ENCODE measurements at places on chromosomes 2 and 18.

DNA sequence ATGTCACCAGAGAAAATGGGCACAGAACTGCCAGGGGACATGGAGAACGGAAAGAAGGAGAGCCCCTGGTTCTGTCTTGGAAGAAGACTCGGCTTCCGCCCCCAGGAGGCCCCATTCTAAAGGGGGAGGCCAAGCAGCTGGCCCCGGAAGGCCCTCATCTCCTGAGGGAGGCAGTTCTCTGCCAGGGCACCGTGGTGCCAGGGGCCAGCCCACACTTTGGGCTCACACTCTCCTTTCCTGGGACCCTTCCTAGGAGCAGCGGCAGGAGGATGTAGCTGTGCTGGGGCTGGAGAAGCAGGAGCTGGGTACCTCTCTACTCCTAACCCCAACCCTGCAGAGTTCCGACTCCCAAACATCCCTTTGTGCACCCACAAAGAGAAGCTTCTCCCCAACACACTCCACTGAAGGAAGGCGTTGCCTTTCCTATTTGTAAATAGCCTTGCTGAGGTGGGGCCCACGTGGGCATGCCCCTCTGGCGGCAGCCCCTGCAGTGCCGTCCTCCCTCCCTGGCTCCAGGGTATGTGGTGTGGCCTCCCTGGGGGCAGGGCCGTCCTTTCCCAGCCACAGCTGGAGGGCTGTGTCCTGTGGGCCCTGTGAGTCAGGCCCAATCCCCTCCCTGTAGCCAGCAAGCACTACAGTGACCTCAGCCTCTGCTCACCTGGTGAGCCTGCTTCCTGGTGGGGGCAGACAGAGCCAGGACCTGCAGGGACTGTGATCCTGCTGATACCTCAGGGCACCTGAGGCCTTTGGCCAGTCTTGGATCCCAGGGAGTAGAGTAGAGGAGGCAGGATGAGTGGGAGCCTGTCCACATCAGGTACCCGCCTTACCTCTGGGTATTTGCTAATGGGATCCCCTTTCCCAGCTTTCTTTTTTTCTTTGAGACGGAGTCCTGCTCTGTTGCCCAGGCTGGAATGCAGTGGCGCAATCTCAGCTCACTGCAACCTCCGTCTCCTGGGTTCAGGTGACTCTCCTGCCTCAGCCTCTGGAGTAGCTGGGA is 26.6 kb downstream of the ZFP36L2 start:
- no peak for DNase-seq

DNA sequence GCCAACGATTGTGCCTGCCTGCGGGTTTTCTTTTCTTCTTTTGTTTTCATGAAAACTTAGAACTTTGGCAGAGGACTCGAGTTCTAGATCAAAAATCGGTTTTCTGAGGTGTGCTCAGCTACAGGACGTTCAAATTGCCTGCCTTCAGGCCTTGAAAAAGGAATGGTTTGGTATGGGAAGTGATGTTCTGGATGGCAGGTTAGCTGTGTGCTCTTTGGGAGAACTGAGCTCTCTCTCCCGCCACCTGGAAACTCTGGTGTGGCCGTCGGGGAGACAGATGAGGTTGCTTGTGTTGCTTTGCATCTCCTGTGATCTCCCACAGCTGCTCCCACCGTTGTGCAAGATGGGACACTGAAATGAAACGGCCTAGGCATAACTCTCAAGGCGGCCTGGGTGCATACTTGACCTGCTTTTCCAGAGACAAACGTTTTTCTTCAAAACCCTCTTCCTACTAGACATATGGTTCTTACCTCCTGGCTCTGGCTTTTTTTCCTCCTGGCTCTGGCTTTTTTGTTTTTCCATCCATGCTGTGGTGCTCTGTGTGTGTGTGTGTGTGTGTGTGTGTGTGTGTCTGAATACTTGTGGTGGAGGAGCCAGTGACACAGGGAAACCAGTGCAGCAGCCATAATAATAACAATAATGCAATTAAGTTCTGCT is 2.0 kb downstream of the FMNL2 start:
- DNase-seq, result no peak

GRCh38 chr2:119434664-119435063 is 3.0 kb downstream of the TMEM37 start:
- no peak for DNase-seq

- no peak for DNase-seq
Observed at GRCh38 chr18:8747440-8747937, 42.1 kb downstream of the MTCL1 start.

DNA sequence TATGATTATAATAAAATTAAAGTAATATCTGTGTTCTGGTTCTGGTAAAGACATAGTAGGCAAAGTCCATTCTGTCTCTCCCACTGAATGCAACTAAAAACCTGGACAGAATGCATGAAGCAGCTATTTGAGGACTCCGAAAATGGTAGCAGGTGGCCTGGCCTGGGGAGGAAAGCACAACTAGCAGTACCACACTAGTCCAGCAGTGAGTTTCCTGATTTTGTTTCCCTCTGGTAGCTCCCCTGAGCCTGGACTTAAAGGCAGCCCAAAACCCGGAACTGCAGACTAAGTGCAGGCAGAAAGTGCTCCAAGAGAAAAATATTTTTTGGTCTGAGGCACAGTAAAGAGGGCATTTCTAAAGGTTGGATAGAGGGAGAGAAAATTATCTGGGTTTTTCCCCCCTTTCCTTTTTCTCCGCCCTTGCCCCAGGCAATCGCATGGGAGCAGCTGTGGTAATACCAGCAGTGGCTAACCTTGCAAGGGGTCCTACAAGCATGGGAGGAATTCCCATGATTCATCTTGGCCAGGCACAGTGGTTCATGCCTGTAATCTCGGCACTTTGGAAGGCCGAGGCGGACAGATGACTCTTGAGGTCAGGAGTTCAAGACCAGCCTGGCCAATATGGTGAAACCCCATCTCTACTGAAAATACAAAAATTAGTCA is 32.3 kb downstream of the ASXL2 start:
- no peak for DNase-seq

DNA sequence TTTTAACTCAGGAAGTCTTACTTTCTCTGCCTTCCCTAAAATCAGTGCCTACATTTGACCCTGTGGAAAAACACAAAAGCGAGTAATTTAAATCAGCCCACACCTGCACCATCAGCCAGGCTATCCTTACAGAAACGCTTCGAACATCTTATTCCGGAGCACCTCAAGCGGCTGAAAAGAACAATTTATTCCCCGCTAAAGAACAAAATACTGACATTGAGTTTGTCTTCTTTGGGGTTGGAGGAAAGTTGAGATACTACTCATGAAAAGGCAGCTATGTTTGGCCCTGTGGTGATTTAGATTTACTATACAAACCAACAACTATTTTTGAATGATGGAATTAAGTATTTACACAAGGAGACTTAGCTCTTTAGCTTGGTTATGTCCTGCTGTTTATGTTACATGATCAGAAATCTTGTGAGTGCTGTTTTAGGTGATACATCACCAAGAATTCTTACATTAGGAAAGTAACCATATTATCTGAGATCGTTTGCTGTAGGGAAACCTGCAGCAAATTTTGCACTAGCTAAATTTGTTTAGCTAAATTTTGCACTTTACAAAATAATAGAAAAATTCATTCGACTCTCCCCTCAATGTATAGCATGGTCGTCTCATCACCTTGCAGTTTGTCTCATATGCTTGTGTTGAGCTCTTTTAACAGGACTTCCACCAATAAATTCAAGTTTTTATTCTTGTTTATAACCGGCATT is 158.8 kb upstream of the SIX2 start:
- DNase-seq, result no peak

DNA sequence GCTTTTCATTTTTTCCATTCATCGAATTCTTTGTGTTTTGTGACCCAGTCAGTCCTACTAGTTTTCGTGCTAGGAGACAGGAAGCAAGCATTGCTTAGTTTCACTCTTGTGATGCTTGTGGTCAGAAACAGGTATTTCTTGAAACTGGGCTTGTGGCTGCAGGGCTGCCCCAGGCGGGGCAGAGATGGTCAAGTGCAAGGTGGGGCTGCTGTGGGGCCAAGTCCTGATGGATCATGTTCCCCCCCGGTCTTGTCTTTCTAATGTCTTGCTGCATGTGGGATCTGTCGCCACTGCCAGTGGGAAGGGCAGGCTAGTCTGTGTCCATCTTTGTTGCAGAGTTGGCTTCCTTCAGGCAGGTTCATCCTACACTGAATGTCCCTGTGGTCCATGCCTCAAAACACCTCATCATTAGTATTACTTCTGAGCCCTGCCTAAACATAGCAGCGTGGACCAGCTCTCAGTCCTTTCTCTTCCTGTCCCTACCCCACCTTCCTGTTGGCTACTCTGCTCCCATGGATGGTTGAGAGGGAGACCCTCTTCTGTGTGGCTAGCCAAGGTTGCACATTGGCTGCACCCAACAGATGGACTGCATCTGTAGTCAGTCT is 38.7 kb downstream of the INPP4A start:
- DNase-seq, result no peak

GRCh38 chr2:130190237-130190636 is 8.0 kb downstream of the TUBA3E start:
- DNase-seq, result no peak

GRCh38 chr2:96594691-96595152 is 43.4 kb downstream of the KANSL3 start:
- no peak for DNase-seq

- no peak for DNase-seq
Observed at GRCh38 chr18:2036086-2036485, 535.2 kb downstream of the METTL4 start.

GRCh38 chr2:143586119-143586518 is 456.9 kb downstream of the ARHGAP15 start:
- no peak for DNase-seq

DNA sequence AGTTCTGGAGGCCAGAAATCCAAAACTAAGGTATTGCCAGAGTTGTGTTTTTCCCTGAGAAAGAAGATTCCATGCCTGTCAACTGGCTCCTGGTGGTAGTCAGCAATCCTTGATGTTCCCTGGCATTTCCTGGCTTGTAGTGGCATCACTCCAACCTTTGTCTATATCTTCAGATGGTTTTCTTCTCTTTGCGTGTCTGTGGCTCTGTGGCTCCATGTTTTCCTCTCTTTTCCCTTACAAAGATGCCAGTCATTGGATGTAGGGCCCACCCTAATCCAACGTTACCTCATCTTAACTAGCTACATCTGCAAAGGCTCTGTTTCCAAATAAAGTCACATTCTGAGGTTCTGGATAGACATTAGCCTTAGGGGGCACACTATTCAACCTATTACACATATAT is 41.8 kb downstream of the SLC14A1 start:
- DNase-seq, result no peak

DNA sequence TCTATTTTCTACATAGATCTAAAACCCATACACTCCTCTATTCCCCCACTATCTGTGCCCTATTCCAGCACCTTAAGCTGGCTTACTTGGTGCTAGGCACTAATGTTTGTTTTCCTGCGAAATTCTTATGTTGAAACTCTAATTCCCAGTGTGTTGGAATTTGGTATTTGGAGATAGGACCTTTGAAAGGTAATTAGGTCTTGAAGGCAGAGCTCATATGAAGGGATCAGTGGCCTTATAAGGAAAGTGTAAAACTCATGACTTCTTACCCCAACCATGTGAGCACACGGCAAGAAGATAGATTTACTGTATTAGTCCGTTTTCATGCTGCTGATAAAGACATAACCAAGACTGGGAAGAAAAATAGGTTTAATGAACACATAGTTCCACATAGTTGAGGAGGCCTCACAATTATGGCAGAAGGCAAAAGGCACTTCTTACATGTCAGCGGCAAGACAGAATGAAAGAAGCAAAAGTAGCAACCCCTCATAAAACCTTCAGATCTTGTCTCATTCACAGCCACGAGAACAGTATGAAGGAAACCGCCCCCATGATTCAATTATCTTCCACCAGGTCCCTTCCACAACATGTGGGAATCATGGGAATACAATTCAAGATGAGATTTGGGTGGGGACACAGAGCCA is 10.5 kb upstream of the LRATD1 start:
- DNase-seq, result no peak

GRCh38 chr18:78816114-78816513 is 163.5 kb upstream of the SALL3 start:
- no peak for DNase-seq

DNA sequence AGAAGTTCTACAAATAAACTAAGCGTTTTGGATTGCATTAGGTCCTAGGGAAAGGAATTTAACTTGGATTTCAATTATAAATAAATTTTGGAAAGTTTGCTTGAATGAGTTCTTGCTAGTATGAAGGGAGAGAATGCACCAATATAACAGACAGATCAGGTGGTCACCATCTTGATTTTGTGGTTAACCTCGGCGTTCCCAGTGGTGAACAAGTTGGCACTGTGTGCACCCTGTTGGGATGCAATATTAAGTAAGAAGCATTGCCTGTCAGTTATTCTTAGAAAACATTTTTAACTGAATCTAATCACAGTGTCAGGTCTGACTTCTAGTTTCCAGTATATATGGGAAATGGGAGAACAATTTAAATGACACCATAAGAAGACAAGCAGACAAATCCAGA is 673.4 kb downstream of the SLC4A3 start:
- no peak for DNase-seq

DNA sequence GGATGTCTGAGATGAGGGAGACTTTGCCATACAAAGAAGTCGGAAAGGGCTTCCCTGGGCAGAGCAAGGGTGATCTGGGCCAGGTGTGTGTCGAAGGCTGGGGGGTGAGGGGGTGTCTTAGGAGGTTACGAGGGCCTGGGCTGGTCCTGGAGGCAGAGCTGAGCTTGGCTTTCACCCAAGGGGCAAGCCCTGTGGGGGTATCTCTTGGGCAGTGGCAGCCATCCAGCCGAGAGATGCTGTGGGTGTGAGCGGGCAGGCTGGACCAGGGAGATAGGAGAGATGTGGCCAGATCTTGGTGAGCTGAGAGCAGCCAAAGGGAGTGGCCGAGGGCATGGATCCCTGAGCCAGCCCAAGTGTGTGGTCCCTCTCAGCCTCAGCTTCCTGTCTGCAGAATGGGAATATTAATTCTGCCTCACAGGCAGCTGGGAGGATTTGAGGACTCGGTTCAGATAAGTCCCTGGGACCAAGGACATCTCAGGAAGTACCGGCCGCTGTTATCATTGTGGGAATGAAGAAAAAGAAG is 33.0 kb downstream of the MAL start:
- no peak for DNase-seq

DNA sequence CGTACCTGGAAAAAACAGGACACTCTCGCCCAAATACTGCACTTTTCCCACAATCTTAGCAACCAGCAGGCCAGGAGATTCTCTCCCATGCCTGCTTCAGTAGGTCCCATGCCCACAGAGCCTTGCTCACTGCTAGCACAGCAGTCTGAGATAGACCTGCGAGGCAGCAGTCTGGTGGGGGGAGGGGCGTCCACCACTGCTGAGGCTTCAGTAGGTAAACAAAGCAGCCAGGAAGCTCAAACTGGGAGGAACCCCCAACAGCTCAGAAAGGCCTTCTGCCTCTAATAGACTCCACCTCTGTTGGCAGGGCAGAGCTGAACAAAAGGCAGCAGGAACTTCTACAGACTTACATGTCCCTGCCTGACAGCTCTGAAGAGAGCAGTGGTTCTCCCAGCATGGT is 1202.8 kb upstream of the ACVR2A start:
- DNase-seq, result no peak

GRCh38 chr2:168453404-168453803 is 2.7 kb upstream of the CERS6 start:
- DNase-seq, result no peak

DNA sequence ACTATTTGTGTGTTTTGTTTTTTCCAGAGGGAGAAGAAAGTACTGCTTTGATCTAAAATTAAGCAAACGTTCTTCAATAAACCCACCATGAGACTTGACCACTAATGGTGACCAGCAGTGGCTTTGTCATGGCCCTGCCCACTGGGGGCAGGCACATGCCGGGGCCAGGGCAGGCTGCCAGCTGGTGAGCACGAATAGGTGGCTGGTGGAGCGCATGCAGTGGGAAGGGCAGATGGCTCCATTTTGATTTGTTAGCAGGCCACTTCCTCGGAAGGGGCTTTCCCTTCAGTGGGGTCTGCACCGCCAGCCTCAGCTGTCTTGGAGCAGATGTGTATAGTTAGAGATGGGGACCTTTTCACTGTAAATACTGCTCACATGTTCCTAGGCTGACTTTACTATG is 277.1 kb downstream of the SOX11 start:
- DNase-seq, result no peak

Data from stimulated activated CD8-positive, alpha-beta memory T cell treated with anti-CD3 and anti-CD28 coated beads, Interleukin-7, amount 100 ng/mL, for 24 hours (primary cell).